ENCODE measurements at places on chromosomes 4 and X.

DNA sequence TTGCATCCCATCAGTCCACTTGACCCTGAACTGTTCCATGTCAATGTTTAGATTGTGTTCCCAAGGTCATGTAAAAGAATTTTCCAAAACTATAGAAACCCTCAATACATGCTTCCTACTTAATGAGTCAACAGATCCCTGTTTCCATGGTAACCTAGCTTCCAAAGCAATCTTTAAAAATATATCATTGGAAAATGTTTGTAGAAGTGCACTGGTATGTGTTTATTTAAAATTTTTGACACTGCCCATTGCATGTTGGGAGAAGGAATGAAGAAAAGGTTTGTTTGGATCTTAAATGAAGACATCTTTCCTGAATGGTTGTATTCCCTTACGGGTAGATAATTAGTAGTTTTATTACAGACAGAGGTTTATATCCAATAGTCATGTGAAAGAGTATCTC is 345.3 kb downstream of the GABRG1 start:
- DNase-seq: no peak

DNA sequence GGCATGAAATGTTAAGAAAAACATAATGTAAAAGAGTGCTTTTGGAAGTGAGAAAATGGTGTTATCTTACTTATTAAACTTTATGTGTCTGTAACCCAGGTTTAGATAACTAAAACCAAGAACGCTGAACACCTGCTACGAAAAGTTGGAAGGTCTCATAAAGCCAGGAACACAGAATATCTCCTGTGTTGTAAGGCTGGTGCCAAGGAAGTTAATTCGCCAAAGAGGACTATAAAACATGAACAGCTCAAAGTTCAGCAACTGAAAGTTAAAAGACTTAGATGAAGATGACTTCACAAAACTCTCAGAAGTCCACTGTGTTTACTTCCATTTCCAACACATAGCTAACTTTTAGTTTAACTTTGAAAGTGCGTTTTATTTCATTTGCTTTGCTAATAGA is 54.3 kb downstream of the GPRIN3 start:
- no peak for DNase-seq

DNA sequence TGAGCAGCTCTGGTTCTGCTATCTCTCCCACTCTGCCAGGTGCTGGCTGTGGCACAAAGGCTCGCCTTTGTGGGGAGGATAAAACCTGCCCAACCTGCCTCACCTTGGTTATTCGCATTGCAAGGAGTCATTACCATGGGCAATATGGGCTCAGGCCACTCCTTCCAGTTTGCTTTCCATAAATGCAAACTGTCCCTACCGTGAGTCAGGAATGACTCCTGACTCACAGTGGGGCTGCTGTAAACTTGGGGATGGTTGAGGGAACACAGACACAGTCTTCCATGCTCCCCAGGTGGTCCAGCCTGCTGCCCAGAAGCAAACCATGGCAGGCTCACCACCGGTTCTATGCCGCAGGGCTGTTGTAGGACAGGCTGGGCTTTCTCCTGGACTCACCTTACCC is 36.1 kb downstream of the COQ2 start:
- DNase-seq: no peak

GRCh38 chr4:140252742-140253555 is 99.0 kb upstream of the MAML3 start:
- peak; percentile 42 for DNase-seq

DNA sequence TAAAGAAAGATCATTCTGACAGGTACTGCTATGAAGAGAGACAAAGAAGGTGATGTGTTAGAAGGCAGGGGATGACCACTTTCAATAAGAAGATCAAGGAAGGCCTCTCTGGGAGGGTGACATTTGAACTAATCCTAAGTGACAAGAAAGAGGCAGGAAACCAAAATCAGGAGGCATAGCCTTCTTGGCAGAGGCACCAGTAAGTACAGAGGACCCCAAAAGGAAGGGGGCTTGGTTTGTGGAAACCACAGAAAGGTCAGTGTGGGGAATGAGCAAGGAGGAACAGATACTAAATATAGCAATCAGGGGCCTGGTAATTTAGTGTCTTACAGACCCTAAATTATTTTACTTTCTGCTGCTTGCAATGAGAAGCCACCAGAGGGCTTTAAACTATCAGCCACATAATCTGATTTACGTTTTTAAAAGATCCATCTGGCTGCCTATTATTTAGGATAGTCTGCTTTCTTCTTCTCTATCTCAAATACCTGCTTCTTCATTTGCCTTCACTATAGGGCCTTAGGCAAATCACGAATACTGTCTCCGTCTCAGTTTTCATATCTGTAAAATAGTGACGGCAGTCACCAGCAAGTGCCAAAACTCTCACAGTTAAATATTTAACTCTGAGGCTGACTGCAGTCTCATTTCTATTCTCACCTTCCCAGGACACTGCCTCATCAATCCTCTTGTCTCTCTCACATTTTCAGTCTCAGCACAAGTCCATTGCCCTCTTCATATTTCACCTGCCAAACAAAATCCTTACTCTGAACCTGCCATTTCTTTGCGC is 16.7 kb downstream of the NR3C2 start:
- no peak for DNase-seq

GRCh38 chr4:157217708-157218107 is 2.8 kb upstream of the GRIA2 start:
- DNase-seq: no peak

DNA sequence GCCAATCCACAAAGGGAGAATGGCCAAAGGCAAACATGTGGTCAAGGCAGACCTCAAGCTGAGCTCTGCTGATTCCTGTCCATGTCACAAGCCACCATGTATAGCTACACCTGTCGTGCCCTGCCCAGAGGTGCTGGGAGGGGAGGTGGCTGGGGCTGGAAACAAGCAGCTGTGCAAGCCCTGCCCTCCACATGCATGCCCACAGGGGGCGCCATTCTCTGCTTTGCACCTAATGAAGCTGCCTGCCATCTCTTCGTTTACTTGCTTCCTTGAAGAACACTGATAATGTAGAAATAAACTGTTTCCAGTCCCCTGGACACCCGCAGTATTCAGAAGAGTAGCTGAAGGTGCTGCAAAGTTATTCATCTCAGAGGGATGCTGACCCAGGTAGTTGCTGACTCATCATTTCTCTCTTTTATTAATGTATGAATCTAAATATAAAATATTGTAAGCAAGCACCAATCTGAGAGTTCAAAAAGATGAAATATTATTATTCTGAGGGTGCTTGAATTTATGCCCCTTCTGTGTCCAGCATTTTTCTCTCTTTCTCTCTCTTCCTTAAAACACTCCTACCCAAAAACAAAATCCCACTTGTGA is 278.6 kb downstream of the ADGRA3 start:
- DNase-seq: peak; percentile 18

GRCh38 chrX:24774650-24775049 is 80.9 kb downstream of the POLA1 start:
- no peak for DNase-seq

DNA sequence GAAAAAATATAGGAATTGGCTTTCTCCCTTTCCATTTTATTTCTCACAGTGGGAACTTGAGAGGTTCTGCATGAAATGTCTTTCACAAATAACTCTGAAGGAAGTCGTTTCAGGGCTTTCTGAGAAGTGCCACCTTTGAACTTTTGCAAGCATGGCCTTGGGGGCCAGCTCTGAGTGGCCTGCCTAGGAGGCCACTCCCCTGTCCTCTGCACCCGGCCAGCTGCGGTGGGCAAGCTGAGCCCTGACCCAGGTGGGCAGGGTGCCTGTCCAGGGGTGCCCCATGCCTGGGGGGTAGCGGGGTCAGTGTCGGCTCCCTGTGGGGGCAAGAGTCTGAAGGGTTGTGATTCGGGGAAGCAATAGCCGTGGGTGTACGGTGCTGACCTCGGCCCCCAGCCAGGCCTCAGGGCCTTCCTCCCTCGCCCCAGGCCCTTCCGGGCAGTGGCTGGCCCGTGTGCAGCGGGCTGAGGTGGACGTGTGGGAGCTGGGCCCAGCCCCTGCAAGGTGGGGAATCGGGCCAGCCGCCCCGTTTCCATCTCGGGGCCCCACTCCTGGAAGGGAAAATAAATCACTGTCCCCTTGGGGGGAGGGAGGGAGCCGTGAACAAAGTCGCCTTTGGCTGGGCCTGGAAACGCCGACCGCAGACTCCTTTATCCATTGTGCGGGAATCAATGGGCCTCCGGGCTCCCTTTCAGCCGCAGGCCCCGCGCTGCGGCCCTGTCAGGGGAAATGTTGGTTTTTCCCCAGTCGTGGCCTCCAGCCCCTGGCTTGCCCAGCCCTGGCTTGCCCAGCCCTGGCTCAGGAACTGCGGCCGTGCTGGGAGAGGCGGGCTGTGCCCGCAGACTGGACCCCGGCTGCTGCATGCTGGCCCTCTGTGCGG is 3.1 kb downstream of the FGFRL1 start:
- no peak for DNase-seq

DNA sequence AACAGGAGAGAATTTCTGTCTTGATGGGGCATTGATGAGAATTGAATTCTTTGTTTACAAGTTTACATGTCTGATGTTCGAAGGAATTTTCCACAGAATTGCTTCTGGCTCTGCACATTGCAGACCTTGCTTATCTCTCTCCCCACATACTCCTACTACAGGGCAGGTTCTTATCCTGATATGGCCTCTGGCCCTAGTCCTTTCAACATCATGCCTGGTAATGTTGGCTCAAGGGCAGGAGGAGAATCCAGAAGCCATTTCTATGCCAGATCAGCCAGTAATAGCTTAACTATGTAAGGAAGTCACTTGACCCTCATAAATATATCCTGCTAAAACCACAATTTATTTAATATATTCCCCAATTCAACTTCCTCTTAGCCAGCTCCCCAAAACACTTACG is 24.3 kb upstream of the TSPAN5 start:
- DNase-seq: no peak

DNA sequence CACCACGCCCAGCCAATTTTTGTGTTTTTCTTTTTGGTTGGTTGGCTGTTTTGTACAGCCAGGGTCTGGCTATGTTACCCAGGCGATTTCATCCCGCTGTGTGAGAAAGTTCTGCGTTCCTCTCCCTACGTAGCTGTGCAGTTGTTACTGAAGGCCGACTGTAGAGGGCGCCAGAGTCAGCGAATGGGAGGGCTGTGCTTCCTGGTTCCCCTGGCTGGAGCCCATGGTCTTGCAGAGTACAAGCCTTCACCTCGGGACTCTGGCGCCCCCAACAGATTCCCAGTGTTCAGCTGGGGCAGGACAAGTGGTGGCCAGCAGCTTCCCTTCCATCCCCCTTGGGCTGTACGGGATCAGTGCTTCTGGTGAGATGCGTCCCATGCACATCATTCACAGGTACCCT is 5.6 kb upstream of the CT45A1 start:
- peak; percentile 38 for DNase-seq

DNA sequence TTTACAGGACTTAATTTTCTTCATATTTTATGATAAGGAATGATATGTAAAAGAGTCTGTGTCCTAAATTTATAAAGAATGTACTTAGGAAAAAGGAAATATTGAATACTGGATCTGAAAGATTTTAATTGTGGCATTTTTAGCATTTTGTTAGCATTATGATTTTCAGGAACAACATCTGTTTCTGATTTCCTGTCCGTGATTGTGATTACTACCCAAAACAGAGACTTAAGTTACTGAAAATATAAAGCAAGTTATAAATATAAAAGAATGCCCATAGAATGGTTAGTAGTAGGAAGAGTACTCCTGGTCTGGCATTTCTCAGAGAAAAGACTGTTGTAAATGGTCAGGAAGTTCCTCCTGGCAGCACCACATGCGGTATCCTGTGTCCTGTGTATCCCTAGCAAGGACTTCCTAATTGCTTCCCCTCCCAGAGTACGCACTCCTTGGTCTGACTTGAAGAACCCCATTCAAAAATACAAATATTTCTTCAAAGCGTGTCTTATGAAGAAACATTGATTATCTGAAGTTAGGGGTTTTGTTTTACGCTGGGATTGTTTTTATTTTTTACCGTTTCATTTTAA is 88.9 kb downstream of the RS1 start:
- no peak for DNase-seq

- no peak for DNase-seq
Measured at GRCh38 chrX:11579636-11580600, 85.8 kb downstream of the ARHGAP6 start.

DNA sequence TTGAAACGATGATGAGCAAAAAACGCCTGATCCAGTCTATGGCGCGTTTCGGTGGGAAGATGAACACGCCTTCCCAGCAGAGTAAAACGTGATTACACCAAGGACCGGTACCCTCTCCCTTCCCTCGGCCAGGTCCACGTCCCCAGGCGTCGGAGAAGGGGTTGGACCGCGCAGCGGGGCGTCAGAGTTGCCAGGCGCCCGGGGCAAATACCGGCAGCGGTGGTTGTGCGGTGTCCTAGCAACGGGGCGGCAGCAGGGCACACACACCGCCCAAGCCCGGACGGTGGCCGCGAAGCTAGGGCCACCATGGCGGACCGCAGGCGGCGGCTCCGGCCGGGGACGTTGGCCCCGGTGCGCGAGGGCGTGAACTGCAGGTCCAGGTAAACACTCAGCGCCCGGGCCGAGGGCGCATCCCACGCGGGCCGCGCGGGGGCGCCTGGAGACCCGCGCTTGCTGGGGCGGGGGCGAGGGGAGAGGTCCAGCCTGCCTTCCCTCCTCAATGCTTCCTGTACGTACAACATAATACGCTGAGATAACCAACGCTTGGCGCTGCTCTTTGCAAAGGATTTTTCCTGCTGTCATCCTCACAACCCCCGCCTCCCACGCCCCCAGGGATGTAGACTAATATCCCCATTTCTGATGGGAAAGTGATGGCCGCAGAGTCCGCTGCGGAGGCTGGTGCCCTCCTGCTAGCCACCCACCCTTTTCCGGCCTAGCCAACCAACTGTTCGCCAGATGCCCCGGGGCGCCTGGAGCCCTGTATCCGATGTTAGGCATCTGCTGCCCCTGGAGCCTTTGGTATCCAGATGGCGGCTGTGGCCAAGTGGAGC is at the start of gene FAM47E:
Gene FAM47E, plus strand, starts transcription at position 281 of the 830 bp plus-strand sequence. Its CDS starts 26 bp downstream, at position 307.
- peak; percentile 15 for DNase-seq

- DNase-seq: no peak
Measured at GRCh38 chr4:38153387-38153760, 193.2 kb downstream of the PTTG2 start.
